ENCODE measurements at places on chromosomes 6 and 20.

GRCh38 chr6:165636402-165637048 is 26.5 kb downstream of the PDE10A start:
- peak overlapping the region; percentile 26 for H3K4me3 ChIP-seq
- H3K36me3 ChIP-seq, result no peaks in the 10 kb centered on the region
- DNase-seq, result peak; percentile 31
- H3K27ac ChIP-seq, result peak overlapping the region; percentile 82
- no peaks in the 10 kb centered on the region for H3K27me3 ChIP-seq
- peaks cover 49% of the 10 kb centered on the region for H3K4me1 ChIP-seq

GRCh38 chr20:59320426-59320825 is 20.0 kb downstream of the EDN3 start:
- no peak overlapping the region for H3K27ac ChIP-seq
- H3K4me1 ChIP-seq, result 0 out of 2 replicates have a peak, but pooled peaks cover 2% of the 10 kb centered on the region
- no peaks in the 10 kb centered on the region for H3K36me3 ChIP-seq
- H3K4me3 ChIP-seq, result no peak overlapping the region
- DNase-seq, result no peak

DNA sequence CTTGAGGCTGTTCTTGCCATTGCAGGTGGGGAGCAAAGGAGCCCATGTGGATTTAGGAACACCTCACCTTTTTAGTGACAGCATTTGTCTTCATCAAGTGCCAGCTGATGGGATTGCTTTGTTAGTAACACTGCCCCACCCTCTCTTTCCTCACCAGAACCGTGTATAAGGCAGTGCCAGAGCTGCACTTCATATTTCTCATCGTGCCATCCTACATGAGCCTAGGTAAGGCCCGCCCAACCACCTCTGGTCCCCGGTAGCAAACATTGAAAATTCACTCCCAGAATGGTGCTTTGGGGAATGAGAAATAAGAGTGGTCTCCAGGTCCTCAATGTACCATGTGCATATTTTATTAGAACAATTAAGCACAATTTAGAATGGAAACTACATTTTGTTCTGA is 22.7 kb downstream of the CFAP61 start:
- no peak overlapping the region for H3K27ac ChIP-seq
- H3K4me3 ChIP-seq, result no peak overlapping the region
- peaks cover 28% of the 10 kb centered on the region for H3K4me1 ChIP-seq
- no peaks in the 10 kb centered on the region for H3K36me3 ChIP-seq
- H3K27me3 ChIP-seq, result no peaks in the 10 kb centered on the region

- H3K4me1 ChIP-seq, result peaks cover 11% of the 10 kb centered on the region
- no peaks in the 10 kb centered on the region for H3K27me3 ChIP-seq
- H3K36me3 ChIP-seq, result peaks cover 32% of the 10 kb centered on the region
- DNase-seq, result no peak
- no peak overlapping the region for H3K4me3 ChIP-seq
- no peak overlapping the region for H3K27ac ChIP-seq
Observed at GRCh38 chr6:168927026-168927425, 326.6 kb downstream of the THBS2 start.

All from WTC11 (cell line).